Kidney epithelial cell (primary cell): ENCODE measurements at places on chromosomes 5 and 9. TPM values are rescaled to one million over a fixed set of nuclear protein-coding genes. Genes with fewer than 3 reads are reported as not detected.

- DNase-seq, result peak; percentile 55
These were observed 116.1 kb upstream of the RASA1 start for GRCh38 chr5:87151547-87151946.

GPX3 gene
- 5.5 and 6.3 TPM in 2 replicates for total RNA-seq

- DNase-seq, result no peak
These were observed 480.0 kb upstream of the PAPPA start for GRCh38 chr9:115673599-115673998.

GRCh38 chr5:124643336-124643735 lies 103.1 kb downstream of the ZNF608 start:
- DNase-seq, result no peak

DNA sequence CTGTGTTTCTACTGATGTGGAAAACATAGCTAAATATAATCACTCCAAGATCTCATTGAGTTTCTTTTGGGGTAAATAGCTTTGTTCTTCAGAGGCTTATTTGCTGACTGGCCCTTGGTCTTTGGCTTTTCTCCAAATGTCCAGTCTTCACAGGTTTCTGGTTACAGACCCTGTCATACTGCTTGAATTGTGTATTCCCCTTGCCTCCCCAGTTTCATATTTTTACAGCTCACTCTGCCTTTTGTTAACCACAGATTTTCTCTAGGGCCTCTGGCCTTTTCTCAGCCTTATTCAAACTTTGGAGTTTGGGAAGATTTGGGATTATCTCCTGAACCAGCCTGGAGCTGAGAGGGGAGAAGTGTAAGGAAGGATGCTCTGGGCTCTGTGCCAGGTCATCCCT lies 23.9 kb downstream of the ISOC1 start:
- no peak for DNase-seq

DNA sequence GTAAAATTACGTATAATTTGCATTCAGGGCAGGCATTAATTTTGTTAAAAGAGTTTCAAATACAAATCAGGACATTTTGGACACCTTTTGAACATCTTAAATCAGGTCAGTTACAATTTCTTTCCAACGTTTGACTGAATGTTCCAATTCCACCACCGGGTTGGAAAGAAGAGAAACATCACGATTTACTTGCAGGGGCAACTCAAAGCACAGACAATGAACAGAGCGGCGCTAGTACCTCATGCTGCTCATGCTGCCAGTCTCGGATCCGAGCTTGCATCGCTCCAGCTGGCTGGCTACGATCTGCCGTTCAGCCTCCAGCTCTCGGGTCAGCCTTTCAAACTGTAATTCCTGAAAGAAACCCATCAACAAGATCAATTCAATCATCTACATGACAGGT lies 339.5 kb downstream of the CTNND2 start:
- no peak for DNase-seq

GRCh38 chr5:146081556-146081955 lies 23.8 kb downstream of the PLAC8L1 start:
- no peak for DNase-seq

AMBP gene
- total RNA-seq, result not detected in 2 replicates

DNA sequence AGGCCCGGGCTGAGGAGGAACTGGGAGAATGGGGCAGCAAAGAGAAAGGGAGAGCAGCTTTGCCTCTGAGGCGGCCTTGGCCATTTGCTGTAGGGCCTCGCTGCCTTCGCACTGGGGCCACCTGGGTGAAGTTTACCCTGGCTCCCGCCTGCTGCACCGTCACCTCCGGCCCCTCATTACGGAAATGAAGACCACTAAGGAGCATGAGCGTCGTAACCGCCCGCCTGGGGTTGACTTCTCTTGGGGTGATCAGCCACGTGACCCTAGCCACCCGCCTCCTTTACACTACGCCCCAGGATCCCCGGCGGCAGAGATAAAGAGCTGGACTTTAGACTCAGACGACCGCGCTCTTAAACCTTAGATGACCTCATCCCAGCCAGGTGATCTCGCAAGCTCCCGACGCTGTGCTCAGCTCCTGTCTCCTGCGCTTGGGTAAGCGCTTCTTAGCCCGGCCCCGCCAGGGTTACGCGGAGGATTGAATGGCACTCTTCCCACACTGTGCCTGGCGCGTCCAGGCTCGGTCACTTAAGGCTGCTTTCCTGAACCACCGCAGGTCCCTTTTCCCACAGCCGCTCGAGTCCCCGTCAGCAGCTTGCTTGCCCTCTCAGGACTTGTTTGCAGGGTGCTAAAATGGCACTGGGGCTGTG lies 107.9 kb upstream of the LARP1 start:
- DNase-seq, result peak; percentile 26

- DNase-seq, result no peak
These were observed 505 bp upstream of the ACER2 start for GRCh38 chr9:19408316-19408692.

GRCh38 chr5:69489246-69489645 lies 3.3 kb upstream of the OCLN start:
- DNase-seq, result no peak

DNA sequence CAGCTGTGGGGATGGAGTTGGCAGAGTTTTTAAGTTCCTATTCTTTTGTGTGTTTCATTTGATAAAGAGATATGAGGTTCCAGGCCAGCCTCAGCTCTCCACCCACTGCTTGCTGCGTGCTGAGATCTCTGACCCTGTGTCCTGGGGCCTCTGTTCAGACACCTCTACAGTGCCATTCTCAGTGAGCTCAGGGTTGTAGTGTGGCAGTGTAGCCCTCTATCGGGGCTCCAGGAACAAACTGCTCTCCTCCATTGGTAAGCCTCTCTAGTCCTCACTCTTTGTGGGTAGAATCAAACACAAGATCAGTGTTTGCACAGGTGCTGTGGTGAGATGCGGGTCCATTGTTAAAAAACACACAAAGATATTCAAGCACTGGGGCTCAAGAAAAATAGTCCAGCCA lies 386.6 kb upstream of the RPS23 start:
- no peak for DNase-seq

GRCh38 chr9:16869882-16870595 lies 431 bp downstream of the BNC2 start:
- DNase-seq, result no peak

PRR7 gene
- 5.8 and 10.3 TPM in 2 replicates for total RNA-seq

PCDHGC4 gene
- 0.62 and 1.1 TPM in 2 replicates for total RNA-seq

DNA sequence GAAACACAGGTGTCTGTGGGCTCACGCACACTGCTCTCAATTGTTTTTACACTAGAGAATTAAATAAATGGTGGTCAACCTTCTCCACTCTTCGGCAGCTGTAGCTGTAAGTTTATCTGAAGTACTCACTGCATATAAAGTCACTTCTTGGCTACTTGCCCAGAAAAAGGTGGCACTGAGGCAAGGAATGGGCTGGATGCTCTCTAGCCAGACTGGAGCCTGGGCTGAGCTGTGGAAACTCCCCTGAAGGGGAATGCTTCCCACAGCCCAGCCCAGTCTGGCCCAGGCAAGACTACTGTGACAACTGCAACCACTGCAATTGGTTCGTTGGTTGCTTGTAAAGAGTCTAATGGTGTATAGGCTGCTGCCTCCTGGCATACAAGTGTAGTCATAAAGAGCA lies 4.5 kb downstream of the LEAP2 start:
- DNase-seq, result no peak

- DNase-seq, result no peak
These were observed 63.8 kb downstream of the PHAX start for GRCh38 chr5:126664586-126664985.

GRCh38 chr9:4324513-4324912 lies 24.6 kb upstream of the GLIS3 start:
- no peak for DNase-seq

DNA sequence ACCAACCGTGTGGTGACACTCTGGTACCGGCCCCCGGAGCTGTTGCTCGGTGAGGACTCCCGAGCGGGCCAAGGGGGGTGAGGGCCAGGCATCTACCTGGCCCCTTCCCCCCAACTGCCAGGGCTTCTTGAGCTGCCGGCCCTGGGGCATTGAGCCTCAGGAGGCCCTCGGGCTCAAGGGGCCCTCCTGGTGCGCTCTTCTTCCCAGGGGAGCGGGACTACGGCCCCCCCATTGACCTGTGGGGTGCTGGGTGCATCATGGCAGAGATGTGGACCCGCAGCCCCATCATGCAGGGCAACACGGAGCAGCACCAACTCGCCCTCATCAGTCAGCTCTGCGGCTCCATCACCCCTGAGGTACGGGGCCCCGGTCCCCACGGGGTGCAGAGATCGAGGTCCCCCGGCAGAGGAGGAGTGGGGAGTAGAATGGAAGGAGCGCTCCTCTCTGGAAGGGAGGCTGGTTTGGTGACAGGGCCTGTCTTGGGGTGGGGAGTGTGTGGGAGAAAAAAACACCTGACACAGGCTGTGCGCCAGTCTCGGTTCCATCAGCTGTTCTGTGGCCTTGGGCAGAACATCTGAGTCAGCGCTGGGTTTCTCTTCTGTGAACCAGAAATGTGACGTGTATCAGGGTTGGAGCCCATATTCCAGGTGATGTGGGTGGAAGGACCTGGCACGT lies 2.6 kb downstream of the CDK9 start:
- no peak for DNase-seq

GRCh38 chr5:15375559-15375958 lies 124.4 kb upstream of the FBXL7 start:
- DNase-seq, result no peak

GRCh38 chr5:95870105-95870672 lies 47.7 kb upstream of the GLRX start:
- DNase-seq, result no peak

MUSK gene
- not detected in 2 replicates for total RNA-seq

SLC34A1 gene
- total RNA-seq, result not detected in 2 replicates

GRCh38 chr5:41683181-41683580 lies 172.8 kb upstream of the PLCXD3 start:
- DNase-seq, result no peak

DNA sequence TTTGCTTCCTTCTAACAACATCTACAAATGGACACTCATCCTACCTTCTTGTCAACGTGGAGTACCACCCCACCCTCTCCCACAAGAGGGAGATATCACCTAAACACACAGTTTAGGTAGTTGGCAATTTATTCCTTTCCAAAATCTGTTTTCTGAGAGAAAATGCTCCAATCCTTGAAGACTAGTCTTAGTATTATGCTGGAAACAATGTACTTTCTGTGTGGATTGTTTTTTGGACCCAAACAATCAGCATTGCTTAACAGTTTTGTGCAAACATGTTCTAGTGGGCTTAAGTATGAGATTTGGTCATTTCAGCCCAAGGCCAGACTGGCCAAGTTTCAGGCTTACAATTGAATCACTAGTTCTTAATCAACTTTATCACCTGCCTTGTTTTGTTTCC lies 359.1 kb downstream of the ARHGEF28 start:
- DNase-seq, result no peak

PDE6A gene
- not detected in 2 replicates for total RNA-seq

- DNase-seq, result peak; percentile 84
These were observed 81.2 kb upstream of the CCDC112 start for GRCh38 chr5:115377468-115378217.

NME5 gene
- 4.6 and 7.9 TPM in 2 replicates for total RNA-seq

LECT2 gene
- total RNA-seq, result not detected in 2 replicates

FRRS1L gene
- under 0.01 and 0.14 TPM in 2 replicates for total RNA-seq

ARHGEF39 gene
- 0.62 and 1.2 TPM in 2 replicates for total RNA-seq

SPATA31A3 gene
- total RNA-seq, result not detected in 2 replicates

DNA sequence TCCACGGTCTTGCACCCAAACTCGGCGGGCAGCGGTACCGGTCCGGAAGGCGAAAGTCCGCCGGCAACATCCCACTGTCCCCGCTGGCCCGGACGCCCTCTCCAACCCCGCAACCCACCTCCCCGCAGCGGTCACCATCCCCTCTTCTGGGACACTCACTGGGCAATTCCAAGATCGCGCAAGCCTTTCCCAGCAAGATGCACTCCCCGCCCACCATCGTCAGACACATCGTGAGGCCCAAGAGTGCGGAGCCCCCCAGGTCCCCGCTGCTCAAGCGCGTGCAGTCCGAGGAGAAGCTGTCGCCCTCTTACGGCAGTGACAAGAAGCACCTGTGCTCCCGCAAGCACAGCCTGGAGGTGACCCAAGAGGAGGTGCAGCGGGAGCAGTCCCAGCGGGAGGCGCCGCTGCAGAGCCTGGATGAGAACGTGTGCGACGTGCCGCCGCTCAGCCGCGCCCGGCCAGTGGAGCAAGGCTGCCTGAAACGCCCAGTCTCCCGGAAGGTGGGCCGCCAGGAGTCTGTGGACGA lies 33.3 kb downstream of the CD180 start:
- no peak for DNase-seq

GRCh38 chr5:137734962-137735554 lies 831 bp downstream of the KLHL3 start:
- no peak for DNase-seq

GRCh38 chr5:100890461-100891008 lies 12.5 kb downstream of the ST8SIA4 start:
- DNase-seq, result no peak

MAMDC2 gene
- 12.2 and 13.4 TPM in 2 replicates for total RNA-seq

DNA sequence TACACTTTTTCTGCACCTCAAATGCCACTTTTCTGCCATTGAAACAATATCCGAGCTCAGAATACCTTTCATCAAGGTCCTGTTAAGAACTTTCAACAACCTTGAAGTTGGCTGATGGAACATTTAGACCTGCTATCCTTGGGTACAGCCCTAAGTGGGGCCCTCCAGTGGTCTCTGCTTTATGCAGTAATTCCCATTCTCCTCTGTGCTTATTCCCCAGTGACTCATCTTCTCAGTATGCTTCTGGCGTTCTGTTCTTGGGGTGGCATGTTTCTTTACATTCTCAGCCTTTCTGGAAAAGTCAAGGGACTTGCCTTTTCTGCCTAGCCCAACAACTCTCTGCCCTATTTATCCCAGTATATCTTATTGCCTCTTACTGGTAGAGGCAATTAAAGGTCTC lies 7.1 kb downstream of the ANP32B start:
- DNase-seq, result peak; percentile 38

PLCXD3 gene
- 0.48 and 0.84 TPM in 2 replicates for total RNA-seq

GRCh38 chr9:115146581-115147021 lies 28.6 kb upstream of the TNC start:
- peak; percentile 92 for DNase-seq

DNA sequence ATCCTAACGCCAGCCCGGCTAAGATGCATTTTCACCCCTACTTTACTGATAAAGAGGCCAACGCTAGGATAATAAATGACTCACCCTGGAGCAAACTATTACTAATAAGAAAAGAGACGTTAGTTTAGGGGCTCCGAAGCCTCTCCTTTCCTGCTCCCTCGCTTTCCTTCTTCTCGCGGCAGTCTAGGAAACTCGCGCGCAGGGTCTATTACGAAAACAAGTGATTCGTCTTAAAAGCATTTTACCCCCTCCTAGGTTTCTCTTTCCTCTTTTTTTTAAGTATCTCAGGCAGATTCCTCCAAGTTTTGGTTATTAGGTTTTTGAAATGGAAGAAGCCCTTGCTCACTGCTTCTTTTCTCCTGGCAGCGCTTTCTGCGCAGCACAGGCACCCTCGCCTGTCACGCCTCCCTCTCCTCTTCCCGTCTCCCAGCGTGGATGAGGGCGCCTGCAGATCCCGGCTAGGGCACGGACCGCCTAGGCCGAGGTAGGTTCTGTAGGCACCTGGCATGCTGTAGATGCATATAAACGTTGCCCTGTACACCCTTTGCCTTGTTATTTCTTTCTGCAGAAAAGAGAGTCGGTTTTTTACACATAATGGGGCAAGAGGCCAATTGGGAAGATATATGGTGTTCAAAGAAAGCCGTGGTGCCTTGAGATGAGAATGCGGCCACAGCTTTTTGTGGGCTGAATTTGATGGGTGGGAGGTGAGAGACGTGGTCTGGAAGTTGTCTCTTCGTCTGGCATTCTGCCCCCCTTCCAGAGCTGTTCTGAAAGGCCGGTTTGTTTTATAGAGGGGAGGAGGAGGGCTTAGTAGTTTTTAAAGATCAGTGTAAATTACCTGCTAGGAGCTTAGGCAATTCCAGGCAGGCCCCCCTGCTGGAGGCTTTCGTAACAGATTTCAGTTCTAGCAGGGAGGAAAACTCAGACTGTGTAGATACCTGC lies 983 bp downstream of the GCNT1 start:
- DNase-seq, result no peak
